Activated CD4-positive, CD25-positive, alpha-beta regulatory T cell (primary cell): ENCODE measurements at places on chromosomes 16 and 17.

DNA sequence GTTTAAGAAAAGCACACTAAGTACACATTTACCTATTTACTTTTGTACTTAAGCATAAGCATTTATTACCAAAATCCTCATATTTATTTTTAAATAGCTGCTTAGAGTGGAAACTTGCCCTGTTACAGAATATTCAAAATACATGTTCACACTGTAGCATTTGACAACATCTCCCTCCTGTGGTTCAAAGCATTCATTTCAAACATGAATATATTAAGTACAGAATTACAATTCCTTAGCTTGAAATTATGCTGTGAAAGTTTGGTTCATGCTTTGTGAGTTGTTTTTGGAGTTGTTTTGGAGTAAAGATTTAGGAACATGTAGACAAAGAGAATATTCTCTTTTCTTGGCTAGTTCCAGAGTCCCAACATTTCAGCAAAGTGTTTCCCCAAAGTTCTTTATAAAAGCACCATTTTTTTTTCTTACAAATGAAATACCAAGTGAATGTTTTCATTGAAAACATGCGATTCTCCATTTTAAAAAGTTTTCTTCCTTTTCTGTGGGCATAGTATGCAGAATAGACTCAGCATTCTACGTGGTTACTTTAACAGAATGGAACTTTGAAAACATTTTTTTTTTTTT is 33.2 kb downstream of the TUBD1 start:
- no peak for DNase-seq

DNA sequence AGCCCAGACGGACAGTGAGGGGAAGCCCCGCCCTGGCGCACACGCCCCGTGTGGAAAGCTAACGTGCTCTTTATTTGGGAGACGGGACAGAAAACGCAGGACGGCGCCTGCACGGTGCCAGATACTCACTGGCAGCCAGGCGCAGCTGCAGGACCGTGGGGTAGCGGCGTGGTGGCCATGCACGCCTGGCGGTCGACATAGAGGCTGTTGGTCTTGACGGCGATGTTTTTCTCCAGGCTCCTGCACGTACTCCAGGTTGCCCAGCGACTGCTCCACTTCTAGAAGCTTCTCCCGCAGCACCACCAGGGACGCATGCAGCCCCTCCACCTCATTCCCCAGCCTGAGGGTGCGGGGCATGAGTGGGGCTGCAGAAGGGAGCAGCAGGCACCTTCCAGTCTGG is 5.1 kb upstream of the C1QTNF8 start:
- no peak for DNase-seq

- peak; percentile 1 for DNase-seq
These were observed 18.6 kb downstream of the RAD51C start for GRCh38 chr17:58710948-58711552.

DNA sequence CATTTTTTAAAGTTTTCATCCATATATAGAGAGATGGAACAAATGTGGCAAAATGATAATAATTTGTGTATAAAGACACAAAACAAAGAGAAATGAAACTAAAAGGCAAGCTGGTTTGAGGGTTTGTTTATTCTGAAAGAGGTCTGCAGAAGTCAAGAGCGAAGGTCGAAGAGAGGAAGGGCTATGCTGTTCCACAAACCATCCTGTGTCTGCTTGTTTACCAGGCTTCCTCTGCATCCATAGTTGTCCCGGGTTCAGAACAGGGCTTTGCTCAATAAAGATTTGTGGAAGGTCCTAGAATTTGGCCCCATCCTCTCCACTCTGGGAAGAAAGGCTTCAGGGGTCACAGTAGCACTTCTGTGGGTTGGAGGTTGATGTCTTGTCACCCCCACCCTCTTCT is 2.4 kb upstream of the MARVELD3 start:
- DNase-seq = no peak

GRCh38 chr17:44385287-44386181 is 3.9 kb downstream of the ITGA2B start:
- DNase-seq = peak; percentile 67

- DNase-seq = no peak
These were observed 169.7 kb downstream of the CDH11 start for GRCh38 chr16:64952177-64952576.

GRCh38 chr17:65226227-65226626 is 89.1 kb downstream of the RGS9 start:
- DNase-seq = no peak

DNA sequence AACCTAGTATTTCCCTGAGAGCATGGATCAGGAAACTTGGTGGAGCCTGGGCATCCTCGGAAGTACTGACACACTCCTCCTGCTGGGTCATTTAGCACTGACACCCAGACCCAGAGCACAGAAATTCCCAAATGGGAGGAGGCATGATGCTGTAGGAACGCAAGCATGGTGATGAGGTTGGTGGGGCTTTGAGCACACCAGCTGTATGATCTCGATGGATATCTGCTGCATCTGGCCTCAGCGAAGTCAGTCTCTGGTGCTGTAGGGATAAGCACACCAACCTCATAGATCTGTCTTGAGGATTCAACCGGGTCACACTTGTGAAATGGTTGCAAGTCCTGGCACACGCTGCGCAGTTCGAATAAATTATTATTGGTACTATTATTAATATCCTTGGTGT is 52.5 kb downstream of the SHISA6 start:
- no peak for DNase-seq
